ENCODE measurements at places on chromosomes 5 and 9. TPM values are rescaled to one million over a fixed set of nuclear protein-coding genes. Genes with fewer than 3 reads are reported as not detected.

GRCh38 chr5:96714951-96715451 lies 52.8 kb downstream of the CAST start:
- peaks cover 84% of the 10 kb centered on the region for H3K4me1 ChIP-seq
- peak overlapping the region; percentile 87 for H3K27ac ChIP-seq
- no peaks in the 10 kb centered on the region for H3K27me3 ChIP-seq

- no peak overlapping the region for H3K4me3 ChIP-seq
- H3K27ac ChIP-seq = no peak overlapping the region
- no peaks in the 10 kb centered on the region for H3K36me3 ChIP-seq
- H3K27me3 ChIP-seq = no peaks in the 10 kb centered on the region
Observed at GRCh38 chr5:30436691-30437090, 756.8 kb upstream of the CDH6 start.

DNA sequence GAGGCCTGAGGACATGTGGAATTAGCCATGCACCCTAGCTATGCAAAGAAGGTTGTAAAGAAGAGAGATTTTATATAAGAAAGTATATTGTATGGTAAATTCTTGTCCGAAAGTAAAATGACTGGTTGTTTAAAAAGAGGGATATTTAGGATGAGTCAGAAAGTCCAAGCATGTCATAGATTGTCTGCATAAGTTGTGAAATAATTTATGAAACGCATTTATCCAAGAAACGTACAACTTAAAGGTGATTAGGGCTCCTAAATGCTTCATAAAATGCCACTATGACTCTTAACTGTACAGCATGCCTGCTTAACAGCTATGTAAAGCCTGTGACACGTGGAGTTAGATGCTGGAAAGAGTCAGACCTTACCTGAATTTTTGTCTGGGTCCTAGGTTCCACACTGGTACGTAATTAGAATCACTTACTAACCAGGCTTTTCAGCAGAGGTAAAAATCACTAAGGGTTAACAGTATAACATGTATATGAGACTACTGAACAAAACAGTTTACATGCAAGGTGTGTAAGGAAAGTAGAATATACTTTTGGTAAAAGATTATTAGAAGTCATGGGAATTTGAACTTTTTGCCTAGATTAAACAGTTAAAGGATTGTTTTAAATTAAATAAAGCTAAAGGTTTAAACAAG lies 37.0 kb upstream of the ARL15 start:
- no peak overlapping the region for H3K27ac ChIP-seq
- no peaks in the 10 kb centered on the region for H3K27me3 ChIP-seq
- H3K36me3 ChIP-seq = no peaks in the 10 kb centered on the region
- H3K4me3 ChIP-seq = no peak overlapping the region
- H3K4me1 ChIP-seq = no peaks in the 10 kb centered on the region

DNA sequence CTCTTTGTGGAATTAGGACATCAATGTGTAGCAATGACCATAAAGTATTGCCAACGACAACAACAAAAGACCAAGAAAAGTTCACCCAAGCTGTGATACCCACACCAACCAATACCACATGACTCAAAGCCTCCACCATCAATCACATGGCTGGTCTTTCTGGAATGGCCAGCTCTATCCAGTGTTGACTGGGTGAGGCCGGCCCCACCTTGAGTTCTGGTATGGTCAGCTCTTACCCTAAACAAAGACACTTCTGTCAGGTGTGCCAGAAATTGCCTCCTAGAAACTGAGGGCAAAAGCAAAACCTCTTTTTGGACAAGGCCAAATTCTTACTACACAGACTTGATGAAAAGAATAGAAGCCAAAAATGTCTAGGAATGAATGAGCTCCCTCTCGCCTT lies 331.5 kb downstream of the ZNF608 start:
- DNase-seq = no peak
- no peaks in the 10 kb centered on the region for H3K27me3 ChIP-seq
- H3K4me3 ChIP-seq = no peak overlapping the region
- no peak overlapping the region for H3K27ac ChIP-seq
- H3K36me3 ChIP-seq = no peaks in the 10 kb centered on the region

The LHX6 gene
- 15.0 TPM for total RNA-seq

DNA sequence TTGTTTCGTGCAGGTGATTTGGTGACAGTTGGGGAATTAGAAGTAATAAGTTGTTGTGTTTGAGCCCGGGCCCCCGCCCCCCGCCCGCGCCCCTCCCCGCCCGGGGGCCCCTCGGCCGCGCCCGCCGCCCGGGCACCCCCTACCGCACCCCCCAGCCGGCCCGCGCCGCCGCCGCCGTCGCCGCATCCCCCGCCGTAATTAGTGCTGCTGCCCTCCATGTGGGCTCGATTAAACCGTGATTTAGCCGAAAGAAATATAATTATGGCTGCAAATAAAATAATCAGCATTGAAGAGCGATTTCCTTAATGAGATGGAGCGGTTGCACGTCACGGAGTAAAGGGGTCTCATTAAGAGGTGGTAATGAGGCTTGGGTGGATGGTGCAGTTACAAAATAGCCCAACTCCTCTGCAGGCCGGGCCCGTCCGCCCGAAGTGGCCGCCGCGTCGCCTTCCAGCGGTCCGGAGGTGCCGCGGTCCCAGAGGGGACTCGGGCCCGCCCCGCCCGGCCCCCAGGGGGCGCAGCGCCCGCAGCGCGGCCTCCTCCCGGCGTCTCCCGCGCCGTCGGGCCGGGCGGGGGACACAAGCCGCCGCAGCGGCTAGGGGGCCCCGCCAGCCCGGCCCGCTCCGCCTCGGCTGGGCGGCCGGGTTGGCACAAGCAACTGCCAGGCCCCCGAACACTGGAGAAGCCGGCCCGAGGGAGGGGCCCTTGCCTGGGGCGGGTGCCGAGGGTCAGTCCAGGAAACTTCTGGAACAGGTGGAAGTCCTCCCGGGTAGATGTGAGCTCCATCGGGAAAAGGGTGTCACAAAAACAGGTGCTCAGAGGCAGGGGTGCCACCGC lies 6.9 kb upstream of the OTP start:
- peaks cover 13% of the 10 kb centered on the region for H3K4me1 ChIP-seq
- no peak for DNase-seq
- H3K36me3 ChIP-seq = no peaks in the 10 kb centered on the region
- peak overlapping the region; percentile 43 for H3K4me3 ChIP-seq
- H3K27ac ChIP-seq = no peak overlapping the region

- H3K27me3 ChIP-seq = no peaks in the 10 kb centered on the region
- no peak overlapping the region for H3K4me3 ChIP-seq
- H3K27ac ChIP-seq = no peak overlapping the region
- no peak for DNase-seq
- peaks cover 47% of the 10 kb centered on the region for H3K4me1 ChIP-seq
Observed at GRCh38 chr9:14249527-14249926, 64.4 kb downstream of the NFIB start.

The IRX2 gene
- total RNA-seq = not detected

GRCh38 chr9:82981552-82981951 lies 81.4 kb downstream of the RASEF start:
- H3K36me3 ChIP-seq = no peaks in the 10 kb centered on the region
- H3K4me3 ChIP-seq = no peak overlapping the region
- no peaks in the 10 kb centered on the region for H3K27me3 ChIP-seq

- no peak overlapping the region for H3K27ac ChIP-seq
- DNase-seq = no peak
Observed at GRCh38 chr5:10111571-10111970, 138.1 kb downstream of the ATPSCKMT start.

- peak overlapping the region; percentile 19 for H3K4me3 ChIP-seq
- H3K27me3 ChIP-seq = no peaks in the 10 kb centered on the region
- no peak overlapping the region for H3K27ac ChIP-seq
- no peaks in the 10 kb centered on the region for H3K36me3 ChIP-seq
- peak; percentile 33 for DNase-seq
Observed at GRCh38 chr5:140145818-140146522, 20.2 kb downstream of the IGIP start.

GRCh38 chr5:170363671-170364070 lies 25.5 kb downstream of the KCNMB1 start:
- DNase-seq = no peak
- H3K4me1 ChIP-seq = no peaks in the 10 kb centered on the region
- no peaks in the 10 kb centered on the region for H3K36me3 ChIP-seq
- H3K27ac ChIP-seq = no peak overlapping the region
- H3K4me3 ChIP-seq = no peak overlapping the region

The SH3GL2 gene
- total RNA-seq = not detected

The ANKRD34B gene
- total RNA-seq = not detected

- H3K4me3 ChIP-seq = no peak overlapping the region
- H3K36me3 ChIP-seq = no peaks in the 10 kb centered on the region
- DNase-seq = no peak
- H3K27ac ChIP-seq = no peak overlapping the region
Observed at GRCh38 chr9:115921301-115921700, 232.3 kb upstream of the PAPPA start.

The SLC25A48 gene
- total RNA-seq = 75.1 TPM

GRCh38 chr5:52560366-52560765 lies 227.3 kb upstream of the ITGA1 start:
- no peak overlapping the region for H3K27ac ChIP-seq
- no peaks in the 10 kb centered on the region for H3K36me3 ChIP-seq
- H3K4me1 ChIP-seq = no peaks in the 10 kb centered on the region
- H3K4me3 ChIP-seq = no peak overlapping the region
- DNase-seq = no peak

The SLC6A7 gene
- total RNA-seq = not detected

GRCh38 chr5:93184041-93184440 lies 397.0 kb downstream of the NR2F1-AS1 start:
- no peaks in the 10 kb centered on the region for H3K4me1 ChIP-seq
- no peaks in the 10 kb centered on the region for H3K27me3 ChIP-seq
- H3K27ac ChIP-seq = no peak overlapping the region
- H3K4me3 ChIP-seq = no peak overlapping the region
- DNase-seq = no peak

DNA sequence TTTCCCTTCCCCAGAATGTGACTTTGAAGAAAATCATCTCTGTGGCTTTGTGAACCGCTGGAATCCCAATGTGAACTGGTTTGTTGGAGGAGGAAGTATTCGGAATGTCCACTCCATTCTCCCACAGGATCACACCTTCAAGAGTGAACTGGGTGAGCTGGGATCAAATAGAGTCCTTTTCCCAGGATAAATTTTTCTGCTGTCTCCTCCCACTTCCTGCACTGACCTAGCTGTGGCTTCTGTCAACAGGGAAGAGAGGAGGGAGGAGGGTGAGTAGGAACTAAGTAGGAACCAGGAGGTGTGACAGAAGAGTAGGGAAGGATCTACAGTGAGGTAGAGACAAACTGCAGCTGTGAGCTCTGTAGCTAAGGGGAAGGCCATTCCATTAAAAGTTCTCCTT lies 69.3 kb downstream of the MAMDC2 start:
- H3K27me3 ChIP-seq = no peaks in the 10 kb centered on the region
- DNase-seq = no peak
- H3K4me3 ChIP-seq = no peak overlapping the region
- no peaks in the 10 kb centered on the region for H3K36me3 ChIP-seq
- H3K4me1 ChIP-seq = no peaks in the 10 kb centered on the region

- H3K4me1 ChIP-seq = peaks cover 23% of the 10 kb centered on the region
- H3K4me3 ChIP-seq = peak overlapping the region; percentile 91
- peak overlapping the region; percentile 98 for H3K27ac ChIP-seq
- H3K27me3 ChIP-seq = no peaks in the 10 kb centered on the region
Observed at GRCh38 chr5:172641359-172642050, 442 bp downstream of the NEURL1B start.

The FIBCD1 gene
- not detected for total RNA-seq

GRCh38 chr9:128192601-128193371 lies 1.4 kb upstream of the CIZ1 start:
- H3K4me1 ChIP-seq = peaks cover 33% of the 10 kb centered on the region
- DNase-seq = peak; percentile 71
- peak overlapping the region; percentile 78 for H3K27ac ChIP-seq

The AK8 gene
- 0.84 TPM for total RNA-seq

DNA sequence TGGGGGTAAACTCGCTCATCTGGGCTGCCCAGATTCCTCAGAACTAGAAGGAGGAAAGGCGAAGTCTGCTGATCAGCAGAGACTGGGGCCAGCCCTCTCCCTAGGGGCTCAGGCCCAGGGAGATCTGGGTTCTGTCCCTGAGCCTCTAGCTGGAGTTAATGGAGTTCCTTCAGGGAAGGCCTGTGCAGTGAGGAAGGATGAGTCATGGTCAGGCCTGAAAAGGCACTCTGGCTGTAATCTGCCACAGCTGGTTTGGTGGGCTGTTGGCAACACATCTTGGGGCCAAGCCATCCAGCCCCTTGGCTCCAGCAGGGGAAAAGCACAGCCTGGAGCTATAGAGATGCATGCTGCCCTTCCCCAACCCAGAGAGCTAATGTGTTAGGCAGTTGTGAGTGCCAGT lies 459.6 kb downstream of the PRELID2 start:
- H3K4me1 ChIP-seq = no peaks in the 10 kb centered on the region
- H3K36me3 ChIP-seq = no peaks in the 10 kb centered on the region
- DNase-seq = no peak

The ASPN gene
- total RNA-seq = 7.5 TPM

GRCh38 chr9:133492061-133493021 lies 13.4 kb upstream of the SLC2A6 start:
- no peaks in the 10 kb centered on the region for H3K36me3 ChIP-seq
- H3K27me3 ChIP-seq = peaks cover 5% of the 10 kb centered on the region
- DNase-seq = no peak
- H3K4me3 ChIP-seq = no peak overlapping the region
- peak overlapping the region; percentile 70 for H3K27ac ChIP-seq

GRCh38 chr5:104082754-104083153 lies 520.2 kb upstream of the NUDT12 start:
- H3K4me3 ChIP-seq = no peak overlapping the region
- DNase-seq = no peak
- no peaks in the 10 kb centered on the region for H3K27me3 ChIP-seq
- no peaks in the 10 kb centered on the region for H3K4me1 ChIP-seq
- H3K36me3 ChIP-seq = no peaks in the 10 kb centered on the region
- H3K27ac ChIP-seq = no peak overlapping the region

- no peak for DNase-seq
- peaks cover 9% of the 10 kb centered on the region for H3K36me3 ChIP-seq
- no peaks in the 10 kb centered on the region for H3K4me1 ChIP-seq
- H3K27me3 ChIP-seq = no peaks in the 10 kb centered on the region
- no peak overlapping the region for H3K4me3 ChIP-seq
Observed at GRCh38 chr5:9201011-9201410, 344.9 kb downstream of the SEMA5A start.

The GABRB2 gene
- total RNA-seq = 0.39 TPM

DNA sequence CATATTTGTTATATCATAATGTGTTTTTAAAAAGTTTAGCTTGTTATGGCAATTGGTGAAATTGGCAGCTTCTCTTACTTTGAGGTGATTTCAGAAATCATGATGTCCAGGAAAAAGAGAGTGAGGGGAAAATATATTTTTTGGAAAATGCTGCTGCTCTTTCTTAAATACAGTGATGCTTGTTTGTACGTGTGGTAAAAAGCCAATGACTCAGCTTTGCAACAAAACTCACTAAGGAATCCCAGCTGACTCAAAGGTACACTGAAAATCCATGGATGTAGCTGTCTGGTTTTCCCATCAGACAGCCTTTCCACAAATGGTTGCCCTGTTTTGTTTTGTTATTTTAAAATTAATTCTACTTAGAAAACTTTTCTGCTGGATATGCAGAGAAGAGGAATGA lies 306.4 kb upstream of the PAPPA start:
- no peak overlapping the region for H3K4me3 ChIP-seq
- H3K4me1 ChIP-seq = no peaks in the 10 kb centered on the region
- H3K27ac ChIP-seq = no peak overlapping the region
- no peaks in the 10 kb centered on the region for H3K36me3 ChIP-seq

The DMRT2 gene
- 11.7 TPM for total RNA-seq

GRCh38 chr5:41695920-41696582 lies 174.2 kb downstream of the OXCT1 start:
- no peaks in the 10 kb centered on the region for H3K36me3 ChIP-seq
- H3K27ac ChIP-seq = no peak overlapping the region
- no peak overlapping the region for H3K4me3 ChIP-seq
- DNase-seq = no peak

The LEAP2 gene
- total RNA-seq = 1.8 TPM

Measured in tibial nerve (tissue), 4 donors.